ENCODE measurements at places on chromosomes 3 and 15.

- no peak for DNase-seq
These were observed 219.1 kb downstream of the ZNF385D start for GRCh38 chr3:21531909-21532308.

GRCh38 chr15:59244337-59244736, 37.7 kb downstream of the LDHAL6B start:
- no peak for DNase-seq

DNA sequence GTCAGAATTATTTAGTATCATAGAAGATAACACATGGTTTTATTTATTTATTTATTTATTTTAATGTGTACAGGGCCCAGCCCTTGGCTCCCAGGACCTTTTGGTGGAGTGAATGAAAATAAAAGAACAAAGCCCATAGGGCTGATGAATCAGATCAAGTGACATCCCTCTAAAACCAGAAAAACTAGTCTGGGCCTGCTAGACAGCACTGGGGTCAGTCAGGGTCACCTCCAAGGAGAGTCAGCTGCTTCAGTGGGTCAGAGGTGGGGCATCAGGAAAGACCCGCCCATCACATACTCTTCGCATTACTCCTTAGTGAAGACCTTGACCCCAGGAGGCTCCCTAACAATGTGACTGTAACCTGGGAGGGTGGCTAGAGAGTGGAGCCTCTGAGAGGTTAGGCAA, 12.8 kb downstream of the PPCDC start:
- DNase-seq, result no peak

DNA sequence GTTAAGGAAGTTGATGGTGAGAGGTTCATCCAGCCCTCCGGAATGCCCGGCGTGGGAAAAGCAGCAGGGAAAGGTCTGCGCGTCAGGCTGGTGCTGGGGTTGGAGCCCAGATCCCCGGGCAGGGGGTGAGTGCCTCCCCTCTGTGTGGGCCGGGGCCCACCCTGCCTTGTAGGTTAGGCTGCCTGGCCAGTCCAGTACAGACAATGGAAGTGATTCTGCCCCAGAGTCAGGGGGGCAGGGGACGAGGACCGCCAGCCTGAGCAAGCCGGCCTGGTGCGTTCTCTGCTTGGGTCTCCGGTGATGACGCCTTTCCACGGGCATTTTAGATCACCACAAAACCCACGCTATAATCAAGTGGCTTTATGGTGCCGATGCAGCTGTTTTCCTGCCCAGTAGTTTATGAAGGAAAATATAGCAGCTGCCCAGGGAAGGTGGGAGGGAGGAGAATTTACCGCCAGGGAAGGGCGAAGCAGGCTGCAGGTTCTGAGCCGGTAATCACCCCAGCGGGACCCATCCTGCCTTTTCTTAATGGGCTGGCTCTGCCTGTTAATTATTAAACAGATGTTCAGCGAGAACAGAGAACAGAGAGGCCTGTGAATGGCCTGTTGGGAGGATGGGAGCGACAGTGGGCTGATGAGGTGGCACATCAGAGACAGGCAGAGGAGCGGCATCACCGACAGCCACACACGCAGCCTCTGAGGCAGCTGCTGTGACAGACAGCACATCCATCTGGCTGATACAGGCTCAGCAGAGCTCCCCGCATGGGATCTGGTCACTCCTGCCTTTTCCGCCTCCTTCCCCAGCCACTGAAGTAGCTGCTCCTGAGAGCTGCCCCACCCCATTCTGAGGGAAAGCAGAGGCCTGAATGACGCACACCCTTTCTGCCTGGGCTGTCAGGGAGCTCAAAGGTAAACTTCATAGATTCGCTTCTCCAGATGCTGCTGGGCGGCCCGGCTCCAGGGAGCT, 35.2 kb downstream of the BDH1 start:
- DNase-seq, result no peak

- DNase-seq, result no peak
These were observed 413.7 kb upstream of the TBL1XR1 start for GRCh38 chr3:177610686-177611633.

DNA sequence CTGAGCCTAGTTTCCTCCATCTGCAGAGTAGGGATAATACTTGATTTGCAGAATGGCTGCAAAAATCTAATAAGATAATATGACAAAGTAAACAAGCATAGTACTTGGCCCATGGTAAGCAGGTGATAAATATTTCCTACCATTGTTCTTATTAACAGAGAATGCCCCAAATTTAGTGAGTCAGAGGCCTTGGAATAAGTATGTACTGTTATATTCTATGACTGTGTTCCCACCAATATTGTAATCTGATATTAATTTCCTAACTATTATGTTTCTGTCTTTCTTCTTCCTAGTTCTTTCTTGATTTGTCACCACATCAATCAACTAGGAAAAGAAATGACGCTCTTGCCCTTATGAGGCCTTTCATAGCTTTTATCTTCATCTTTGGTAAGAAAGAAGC, 178.4 kb upstream of the SLC2A2 start:
- DNase-seq, result no peak

DNA sequence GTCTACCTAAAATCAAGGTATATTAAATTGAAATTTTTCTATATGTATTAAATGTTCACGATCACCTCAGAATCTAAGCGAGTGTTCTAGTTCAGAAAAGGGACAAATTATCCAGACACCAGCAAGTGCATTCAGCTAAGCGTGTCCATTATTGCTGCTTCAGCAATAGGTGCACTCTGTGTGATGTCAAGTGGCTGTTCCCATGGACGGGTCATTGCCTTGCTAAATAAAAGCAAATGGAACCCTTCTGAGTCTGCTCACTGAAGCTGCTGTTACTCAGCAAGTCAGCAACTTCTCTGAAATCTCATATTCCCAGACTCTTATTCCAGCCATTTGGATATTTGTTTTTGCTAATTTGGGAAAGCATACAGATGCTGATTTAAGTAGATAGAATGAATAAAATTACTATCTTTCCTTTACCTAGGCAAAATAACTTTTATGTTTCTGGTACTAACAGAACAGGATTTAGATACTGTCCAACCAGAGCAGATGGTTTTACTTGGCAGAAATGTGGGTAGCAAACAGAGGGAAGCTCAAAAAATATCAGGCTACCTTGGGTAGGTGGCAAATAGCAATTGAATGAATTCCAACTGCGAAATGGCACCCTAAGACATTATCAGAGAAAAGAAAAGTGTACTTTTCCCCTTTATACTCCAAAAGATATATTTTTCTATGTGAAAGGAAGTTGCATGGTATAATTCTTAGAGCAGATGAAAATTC, 407.0 kb downstream of the GAP43 start:
- no peak for DNase-seq

DNA sequence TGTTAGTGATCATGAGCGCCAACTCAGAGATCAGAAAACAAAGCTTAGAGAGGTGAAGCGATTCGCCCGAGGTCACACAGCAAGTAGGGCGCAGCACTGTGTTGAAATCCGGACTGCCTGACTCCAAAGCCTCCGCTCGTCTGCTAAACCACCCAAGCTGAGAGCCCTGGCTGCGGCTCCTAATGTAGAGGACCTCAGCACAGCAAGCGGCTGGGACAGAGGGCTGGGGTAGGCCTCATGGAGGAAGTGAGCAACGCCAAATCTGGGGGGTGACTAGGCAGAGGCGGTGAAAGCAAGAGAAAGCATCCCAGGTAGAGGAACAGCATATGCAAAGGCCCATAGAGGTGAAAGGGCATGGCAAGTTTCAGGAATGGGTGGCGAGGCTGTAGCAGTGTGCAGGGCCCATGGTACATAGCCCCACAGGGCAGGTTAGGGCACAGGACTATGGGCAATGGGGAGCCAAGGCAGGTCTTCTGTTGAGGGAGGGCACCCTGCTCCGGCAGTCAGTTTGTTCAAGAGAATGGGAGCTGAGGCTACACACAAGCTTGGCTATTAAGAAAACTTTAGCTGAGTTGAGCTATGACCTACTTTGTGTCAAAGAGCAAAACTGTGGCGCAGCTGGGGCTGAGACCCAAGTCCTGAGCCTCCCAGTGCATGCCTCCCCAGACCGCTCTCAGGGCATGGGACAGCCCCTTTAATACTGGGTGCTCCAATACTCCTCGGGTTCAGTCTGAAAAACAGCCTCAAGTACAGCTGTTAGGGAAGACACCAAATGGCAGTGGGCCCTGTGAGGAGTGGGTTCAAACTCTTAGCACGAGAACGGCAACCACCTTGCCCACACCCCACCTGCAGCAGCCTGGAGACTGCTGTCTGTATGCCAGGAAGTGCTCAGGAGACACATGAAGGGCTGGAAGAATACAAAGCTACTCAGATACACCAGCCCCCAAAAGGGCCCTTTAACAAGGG, 988 bp upstream of the CFAP92 start:
- DNase-seq, result no peak

GRCh38 chr3:89059211-89059925, 48.1 kb upstream of the EPHA3 start:
- DNase-seq, result no peak

GRCh38 chr3:185469542-185469941, 29.3 kb downstream of the TMEM41A start:
- no peak for DNase-seq

Measured in stimulated activated CD4-positive, alpha-beta T cell treated with anti-CD3 and anti-CD28 coated beads, Interleukin-12 subunit alpha, Interleukin-12 subunit beta, amount 100 ng/mL, for 4 hours (primary cell).